Hematopoietic multipotent progenitor cell (in vitro differentiated cells): ENCODE measurements at places on chromosomes 6 and 20. TPM values are rescaled to one million over a fixed set of nuclear protein-coding genes. Genes with fewer than 3 reads are reported as not detected.

DNA sequence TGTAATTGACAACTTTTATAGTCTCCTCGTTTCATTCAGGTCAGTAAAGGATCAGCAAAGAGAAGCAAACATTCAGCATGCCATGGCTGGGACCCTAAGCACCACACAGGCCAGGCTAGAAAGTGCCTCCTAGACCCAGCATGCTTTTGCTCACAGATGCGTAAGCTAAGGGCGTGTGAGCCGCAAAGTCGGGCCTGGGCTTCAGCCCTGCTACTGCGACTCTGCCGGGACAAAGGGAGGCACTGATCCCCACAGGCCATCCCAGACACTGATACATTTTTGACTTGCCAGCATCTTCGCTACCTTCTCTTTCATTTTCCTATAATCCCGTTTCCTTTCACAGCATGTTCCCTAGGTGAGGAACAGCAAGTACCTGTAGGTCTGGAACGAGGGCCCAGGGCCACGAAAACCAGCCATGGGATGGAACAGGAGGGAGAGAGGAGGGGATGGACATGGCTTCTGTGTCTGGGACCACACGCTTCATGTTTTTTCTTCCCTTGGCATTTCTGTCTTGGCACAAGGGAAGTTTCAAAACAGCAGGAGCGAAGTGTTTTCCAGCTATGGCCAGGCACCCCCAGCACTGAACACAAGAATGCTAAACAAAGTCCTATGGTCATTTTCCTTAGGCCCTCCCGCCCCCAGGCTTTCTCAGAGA, 42.6 kb downstream of the IRF4 start:
- no peak for DNase-seq

- DNase-seq: no peak
These were observed 135.3 kb downstream of the CDH4 start for GRCh38 chr20:61387204-61387953.

GRCh38 chr6:16481697-16482399, 243.5 kb downstream of the GMPR start:
- no peak for DNase-seq

DNA sequence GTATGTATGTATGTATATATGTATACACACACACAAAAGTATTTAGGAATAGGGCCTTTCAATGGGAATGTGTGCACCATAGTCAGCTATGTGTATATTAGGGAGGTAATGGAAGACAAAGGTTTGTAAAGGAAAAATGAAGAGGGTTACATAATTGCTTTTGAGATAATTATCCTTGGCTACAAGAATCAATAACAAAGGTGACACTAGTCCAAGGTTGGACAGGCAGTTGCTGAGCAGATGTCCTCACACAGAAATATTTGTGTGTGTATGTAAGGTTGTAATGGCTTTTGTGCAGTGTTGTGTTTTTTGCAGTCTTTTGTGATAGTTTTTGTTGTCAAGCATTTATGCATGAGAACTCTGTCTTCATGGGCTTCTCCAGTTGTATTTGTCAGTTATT, 157.9 kb upstream of the MARCKS start:
- no peak for DNase-seq

- no peak for DNase-seq
These were observed 118.6 kb upstream of the UST start for GRCh38 chr6:148628251-148628650.

GRCh38 chr6:35780719-35781118, at the start of gene CLPSL1:
Gene CLPSL1 (plus strand): TSS chr6:35781019. CDS start chr6:35781111, 92 bp downstream.
- no peak for DNase-seq

DNA sequence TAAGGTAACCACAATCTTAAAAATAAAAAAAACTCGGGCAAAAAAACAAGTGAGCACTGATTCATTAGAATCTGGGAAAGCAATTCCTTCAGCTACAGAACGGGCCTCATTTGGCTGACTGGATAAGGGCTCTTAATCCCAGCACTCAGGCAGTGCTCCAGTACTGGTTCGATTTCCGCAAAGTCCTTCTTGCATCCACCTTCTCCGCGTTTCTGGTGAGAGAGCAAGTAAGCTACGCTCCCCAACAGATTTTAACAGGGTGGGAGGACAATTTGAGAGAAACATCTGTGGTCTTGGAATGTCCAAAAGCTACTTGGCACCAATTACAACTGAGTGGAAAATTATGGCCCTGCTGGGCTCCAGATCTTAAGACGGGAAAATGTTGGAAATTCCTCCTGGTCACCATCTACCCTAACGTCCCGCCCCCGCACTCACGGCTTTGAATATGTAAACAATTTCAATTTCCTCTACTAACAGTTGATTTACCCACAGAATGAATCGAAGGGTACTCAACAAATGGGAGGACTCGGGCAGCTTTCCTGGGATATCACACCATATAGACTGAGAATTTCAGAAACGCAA, 18.1 kb upstream of the ZSCAN9 start:
- DNase-seq: no peak

DNA sequence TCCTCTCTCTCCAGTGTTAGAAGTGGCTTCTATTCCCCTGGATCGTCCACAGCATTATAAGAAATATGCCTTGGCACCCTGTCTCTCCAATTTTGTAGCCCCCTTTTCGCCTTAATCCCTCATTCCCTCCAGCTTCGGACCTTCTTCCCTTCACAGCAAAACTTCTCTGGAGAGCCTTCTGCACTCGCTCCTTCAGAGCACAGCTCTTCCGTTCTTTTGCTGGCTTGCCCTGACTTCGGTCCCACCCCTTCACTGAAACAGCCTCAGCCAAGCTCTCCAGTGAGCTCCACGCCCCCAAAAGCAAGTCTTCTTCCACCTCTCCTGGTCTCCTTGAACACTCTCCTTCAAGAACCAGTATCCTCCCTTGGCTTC, 134.7 kb upstream of the RNF24 start:
- no peak for DNase-seq

DNA sequence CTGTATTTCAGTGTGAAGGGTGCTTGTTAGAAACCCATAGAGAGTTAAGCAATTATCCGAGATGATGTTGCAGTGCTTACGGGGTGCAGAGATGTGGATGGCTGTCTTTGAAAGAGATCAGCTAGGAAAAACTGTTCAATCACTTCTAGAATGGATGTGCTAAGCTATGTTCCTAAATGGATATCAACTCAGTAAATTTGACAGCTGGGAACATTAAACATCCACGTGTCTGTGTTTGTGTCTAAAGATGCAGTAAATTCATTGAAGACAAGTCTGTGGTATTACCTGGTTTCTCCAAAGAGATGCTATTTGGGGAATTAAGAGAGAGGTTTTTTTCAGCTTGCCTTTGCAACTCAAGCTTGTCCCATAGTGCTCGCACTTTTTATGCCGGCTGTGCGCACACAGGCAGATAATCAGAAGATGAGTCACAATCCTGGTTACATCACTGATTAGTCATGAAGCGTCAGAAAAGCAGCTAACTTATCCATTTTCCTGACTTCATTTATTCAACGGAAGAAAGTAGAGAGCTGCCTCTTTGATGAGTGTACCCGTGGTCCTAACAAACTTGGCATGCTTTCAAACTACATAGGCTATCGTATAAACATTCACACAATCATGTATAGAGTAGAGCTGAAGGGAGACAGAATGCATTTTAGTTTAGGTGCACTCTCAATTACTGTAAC, 691.7 kb upstream of the SLC35B3 start:
- DNase-seq: no peak

GRCh38 chr6:165042912-165043311, 266.5 kb downstream of the C6orf118 start:
- DNase-seq: no peak

- DNase-seq: no peak
These were observed 21.9 kb downstream of the TRERF1 start for GRCh38 chr6:42429836-42430235.

DNA sequence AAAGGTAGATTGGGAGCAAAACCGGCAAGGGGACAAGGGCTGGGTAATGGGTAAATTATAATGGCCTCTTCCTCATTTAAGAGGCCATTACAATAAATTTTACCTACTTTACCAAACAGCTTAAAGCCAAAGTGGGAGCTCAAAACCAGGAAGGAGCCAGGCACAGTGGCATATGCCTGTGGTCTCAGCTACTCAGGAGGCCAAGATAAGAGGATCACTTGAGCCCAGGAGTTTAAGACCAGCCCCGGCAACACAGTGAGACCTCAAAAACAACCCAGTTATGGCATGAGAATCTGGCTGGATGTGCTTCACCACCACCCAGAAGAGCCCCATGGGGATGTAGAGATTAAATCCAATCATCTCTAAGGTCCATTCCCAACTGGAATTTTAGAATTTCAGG, 52.9 kb upstream of the TAF8 start:
- no peak for DNase-seq

DNA sequence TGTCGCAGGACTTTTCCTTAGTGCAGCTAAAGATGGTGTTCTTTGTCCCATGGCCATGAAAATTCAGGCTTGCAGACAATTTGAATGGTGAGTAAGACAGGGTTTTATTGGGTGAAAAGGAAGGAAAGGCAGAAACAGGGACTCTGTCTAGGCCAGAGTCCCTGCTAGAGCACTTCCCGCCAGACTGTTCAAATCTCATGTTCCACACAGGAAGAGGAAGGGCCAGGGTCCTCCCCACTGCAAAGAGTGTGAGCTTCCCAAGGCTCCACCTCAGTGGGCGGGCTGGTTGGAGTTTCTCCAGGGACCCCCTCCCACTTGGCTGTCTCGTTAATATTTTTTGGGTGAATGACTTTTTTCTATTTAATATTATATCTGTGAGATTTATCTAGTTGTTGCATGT, 29.0 kb downstream of the COL19A1 start:
- DNase-seq: no peak

DNA sequence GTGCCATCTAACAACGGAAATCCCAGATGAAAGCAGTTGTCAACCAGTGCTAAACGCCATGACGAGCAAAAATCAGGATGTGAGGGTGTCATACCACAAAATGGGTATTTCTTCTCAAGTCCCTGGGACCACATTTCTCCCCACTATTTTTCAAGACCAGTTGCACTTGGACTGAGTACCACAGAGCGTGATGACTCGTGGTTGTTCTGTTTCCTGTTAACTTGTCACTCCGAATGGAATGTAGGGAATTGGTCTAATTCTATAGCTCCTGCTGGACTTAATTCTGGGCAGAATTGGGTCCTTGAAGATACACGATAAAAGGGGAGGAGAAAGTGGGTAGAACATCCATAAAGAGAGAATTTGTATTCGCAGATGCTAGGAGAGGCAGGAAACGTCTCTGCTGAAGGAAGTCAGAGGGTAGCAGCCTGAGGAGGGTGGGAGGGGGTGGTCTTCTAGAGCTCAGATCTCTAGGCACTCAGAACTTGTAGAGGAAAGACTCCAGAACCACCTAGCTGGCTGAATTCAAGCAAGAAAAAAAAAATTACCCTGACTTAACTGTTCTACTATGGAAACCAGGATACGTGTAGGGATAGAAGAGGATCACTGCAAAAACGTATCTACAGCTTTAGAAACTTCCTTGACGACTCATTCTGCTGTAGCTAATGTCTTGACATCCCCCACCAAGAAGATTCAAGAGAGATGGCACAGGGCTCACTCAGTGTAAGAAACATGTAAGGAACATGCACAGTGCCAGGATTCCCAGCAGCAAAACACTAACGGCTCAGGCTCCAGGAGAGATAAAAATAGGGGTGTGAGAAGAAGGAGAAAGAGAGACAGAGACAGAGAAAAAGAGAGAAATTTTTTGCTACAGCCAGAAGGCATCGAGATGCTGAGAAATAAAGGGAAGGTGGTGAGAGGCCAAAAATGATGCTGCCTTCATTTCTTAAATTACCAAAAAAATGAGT, 494.7 kb downstream of the CD83 start:
- DNase-seq: no peak

DNA sequence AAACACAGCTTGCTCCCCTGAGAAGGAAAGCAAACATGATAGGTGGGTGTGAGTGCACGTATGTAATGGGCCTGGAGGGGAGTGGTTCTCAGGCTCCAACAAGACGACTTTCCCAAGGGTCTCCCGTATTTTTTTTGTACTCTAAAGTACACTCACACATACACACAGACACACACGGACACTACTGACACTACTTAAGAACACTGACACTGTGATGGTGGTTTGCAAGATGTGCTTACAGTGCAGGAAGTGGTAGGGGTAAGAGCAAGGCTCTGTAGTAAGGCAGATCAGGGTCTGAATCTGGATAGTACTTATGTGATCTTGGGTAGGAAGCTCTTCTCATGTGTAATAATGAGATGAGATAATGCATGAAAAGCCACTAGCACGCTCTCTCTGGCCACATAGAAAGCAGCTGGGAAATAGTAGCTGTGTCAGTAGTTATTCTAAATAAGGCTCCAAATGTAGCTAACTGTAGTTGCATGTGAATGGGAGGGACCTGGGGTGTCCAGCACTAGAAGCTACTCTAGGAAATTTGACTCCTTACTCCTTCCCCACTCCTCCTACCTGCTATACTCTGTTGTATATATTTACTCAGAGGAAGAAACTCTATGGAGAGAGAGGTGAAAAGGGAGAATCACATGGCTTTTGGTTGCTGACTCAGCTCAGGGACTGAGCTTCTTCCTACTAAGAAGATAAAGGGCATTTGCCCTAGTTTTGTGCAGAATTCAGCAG, 8.4 kb upstream of the ZBTB24 start:
- DNase-seq: no peak

DNA sequence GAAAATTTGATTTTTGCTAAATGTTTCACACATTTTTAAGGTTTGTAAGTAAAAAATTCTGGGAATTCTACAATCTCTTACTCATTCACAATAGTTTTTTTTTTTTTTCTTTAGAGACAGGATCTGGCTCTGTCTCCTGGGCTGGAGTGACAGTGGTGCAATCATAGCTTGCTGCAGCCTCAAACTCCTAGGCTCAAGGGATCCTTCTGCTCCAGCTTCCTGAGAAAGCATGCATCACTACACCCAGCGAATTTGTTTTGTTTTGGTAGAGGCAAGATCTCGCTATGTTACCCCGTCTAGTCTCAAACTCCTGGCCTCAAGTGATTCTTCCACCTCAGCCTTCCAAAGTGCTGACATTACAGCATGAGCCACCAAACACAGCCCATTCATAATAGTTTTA, 232.8 kb downstream of the GJA1 start:
- DNase-seq: no peak

DNA sequence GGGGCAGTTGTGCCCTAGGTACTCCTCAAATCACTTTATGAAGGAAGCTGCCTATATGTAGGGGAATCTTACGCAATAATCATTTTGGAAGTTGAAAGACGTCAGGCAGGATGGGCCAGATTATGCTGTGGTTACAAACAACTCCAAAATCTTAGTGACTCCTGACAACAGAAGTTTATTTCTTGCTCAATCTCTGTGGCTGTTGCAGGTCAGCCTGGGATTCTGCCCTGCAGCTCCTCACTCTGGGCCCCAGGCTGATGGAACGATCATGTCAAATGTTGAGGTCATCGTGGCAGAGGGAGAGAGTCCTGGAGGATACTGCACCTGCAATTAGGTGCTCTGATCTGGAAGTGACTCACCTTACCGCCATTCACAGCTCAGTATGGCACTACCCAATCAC, 88.4 kb downstream of the ZDHHC14 start:
- no peak for DNase-seq

- DNase-seq: peak; percentile 7
These were observed 143.8 kb downstream of the UNC5CL start for GRCh38 chr6:40894962-40895799.

GRCh38 chr6:44659726-44660125, 272.2 kb downstream of the CDC5L start:
- no peak for DNase-seq

Gene MTFR2
- 1.9 TPM for total RNA-seq

Gene SNRPB2
- 10.5 TPM for total RNA-seq

Gene F13A1
- total RNA-seq: 5.9 TPM

Gene OR2J3
- not detected for total RNA-seq
